ENCODE measurements at places on chromosomes 1 and 21.

DNA sequence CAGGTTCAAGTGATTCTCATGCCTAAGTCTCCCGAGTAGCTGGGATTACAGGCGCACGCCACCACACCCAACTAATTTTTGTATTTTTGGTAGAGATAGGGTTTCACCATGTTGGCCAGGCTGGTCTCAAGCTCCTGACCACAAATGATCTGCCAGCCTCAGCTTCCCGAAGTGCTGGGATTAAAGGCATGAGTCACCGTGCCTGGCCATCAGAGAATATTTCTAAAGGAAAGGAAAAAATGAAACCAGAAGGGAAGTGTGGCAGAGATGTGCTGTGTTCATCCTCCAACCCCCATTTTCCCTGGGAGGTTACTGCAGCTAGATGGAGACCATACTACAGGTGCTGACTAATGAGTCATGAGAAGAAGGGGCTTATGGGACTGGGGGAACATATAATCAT is 964.1 kb downstream of the TTLL7 start:
- no peak for DNase-seq

DNA sequence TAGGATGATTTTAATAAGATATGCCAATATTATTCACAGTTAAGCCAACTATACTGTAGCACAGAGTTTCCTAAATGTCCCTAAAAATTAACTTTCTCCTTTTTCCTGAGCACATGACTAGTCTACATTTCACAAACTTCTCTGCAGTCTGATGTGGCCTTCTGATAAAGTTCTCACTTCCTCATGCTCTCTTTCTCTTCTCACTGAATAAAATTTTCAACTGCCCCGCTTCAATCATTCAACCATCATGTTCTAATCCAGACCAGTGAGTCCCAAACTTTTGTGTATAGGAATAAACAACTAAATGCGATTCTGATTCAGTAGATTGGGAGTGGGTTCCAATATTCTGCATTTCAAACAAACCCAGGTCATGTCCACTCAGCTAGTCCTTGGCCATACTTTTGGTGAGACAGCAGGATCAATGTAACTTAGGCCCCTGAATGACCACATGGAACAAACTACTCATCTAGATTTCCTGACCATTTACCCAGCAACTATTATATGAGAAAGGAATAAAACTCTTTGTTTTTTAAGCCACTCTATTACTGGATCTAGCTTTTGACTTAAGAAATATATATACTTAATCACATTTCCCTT is 20.1 kb downstream of the TUT4 start:
- no peak for DNase-seq

DNA sequence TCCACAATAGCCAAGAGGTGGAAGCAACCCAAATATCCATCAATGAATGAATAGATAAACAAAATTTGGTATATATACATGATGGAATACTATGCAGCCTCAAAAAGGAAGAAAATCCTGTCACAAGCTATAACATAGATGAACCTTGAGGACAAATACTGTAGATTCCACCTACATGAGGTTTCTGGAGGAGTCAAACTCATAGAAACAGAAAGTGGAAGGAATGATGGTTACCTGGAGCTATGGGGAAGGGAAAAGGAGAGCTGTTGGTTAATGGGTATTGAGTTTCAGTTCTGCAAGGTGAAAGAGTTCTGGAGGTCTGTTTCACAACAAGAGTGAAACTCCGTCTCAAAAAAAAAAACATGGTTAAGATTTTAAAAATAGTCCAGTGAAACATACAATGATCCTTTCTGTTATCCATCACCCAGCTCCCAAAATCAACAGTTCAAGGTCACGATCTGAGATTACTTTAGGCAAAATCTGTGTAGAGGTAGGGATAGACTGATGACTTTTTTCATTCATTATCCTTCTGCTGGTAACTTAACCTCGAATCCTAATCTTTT is 80.8 kb upstream of the HNRNPU start:
- no peak for DNase-seq

GRCh38 chr1:10819198-10819901 is 22.9 kb upstream of the CASZ1 start:
- DNase-seq = no peak

DNA sequence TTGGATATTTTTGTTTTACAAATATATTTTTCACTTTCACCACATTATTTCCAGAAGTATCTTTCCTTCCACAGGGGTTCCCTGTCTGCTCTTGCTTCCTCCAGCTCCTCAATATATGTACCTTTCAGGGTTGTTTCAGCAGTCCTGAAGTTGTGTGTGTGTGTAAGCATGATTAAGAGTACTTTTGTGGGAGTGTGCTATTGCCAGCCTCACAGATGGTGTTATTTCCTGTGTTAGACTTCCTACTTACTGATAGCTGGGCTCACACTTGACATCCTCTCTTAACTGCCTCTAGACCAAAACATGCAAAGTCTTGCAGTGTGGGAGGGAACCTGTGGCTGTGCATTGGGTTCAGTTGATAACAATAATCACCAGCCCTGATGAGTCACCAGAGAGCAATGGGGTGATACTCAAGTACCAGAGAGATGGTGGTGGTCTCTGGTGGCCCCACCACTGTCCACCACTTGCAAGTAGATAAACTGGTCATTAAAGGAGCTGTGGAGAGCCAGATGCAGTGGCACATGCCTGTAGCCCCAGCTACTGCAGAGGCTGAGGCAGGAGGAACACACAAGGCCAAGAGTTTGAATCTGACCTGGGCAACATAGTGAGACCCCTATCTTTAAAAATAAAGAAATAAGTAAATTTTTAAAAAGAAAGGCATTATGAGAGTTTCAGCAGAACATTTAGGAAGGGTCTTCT is 126.7 kb downstream of the NR5A2 start:
- no peak for DNase-seq

- DNase-seq = no peak
Measured at GRCh38 chr1:39759436-39759726, 11.8 kb downstream of the OXCT2 start.

- no peak for DNase-seq
Measured at GRCh38 chr1:59124166-59124565, 172.7 kb upstream of the FGGY start.

GRCh38 chr21:31011412-31011811 is 26.9 kb downstream of the KRTAP19-8 start:
- no peak for DNase-seq

DNA sequence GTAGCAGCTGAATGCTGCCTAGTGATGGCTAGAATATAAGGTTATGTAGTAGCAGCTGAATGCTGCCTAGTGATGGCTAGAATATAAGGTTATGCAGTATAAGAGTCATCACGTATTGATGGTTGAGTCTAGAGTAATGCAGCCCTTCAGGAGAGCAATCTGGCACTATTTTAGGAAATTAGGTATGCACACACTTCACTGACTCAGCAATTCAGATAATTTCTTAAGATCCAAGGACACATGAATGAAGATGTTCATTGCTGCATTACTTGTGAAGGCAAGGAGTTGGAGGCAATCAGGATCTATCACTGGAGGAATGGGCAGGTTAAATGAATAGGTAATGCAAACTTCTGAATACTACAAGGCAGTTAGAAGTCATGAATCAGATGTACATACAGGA is 13.6 kb downstream of the LTN1 start:
- no peak for DNase-seq

DNA sequence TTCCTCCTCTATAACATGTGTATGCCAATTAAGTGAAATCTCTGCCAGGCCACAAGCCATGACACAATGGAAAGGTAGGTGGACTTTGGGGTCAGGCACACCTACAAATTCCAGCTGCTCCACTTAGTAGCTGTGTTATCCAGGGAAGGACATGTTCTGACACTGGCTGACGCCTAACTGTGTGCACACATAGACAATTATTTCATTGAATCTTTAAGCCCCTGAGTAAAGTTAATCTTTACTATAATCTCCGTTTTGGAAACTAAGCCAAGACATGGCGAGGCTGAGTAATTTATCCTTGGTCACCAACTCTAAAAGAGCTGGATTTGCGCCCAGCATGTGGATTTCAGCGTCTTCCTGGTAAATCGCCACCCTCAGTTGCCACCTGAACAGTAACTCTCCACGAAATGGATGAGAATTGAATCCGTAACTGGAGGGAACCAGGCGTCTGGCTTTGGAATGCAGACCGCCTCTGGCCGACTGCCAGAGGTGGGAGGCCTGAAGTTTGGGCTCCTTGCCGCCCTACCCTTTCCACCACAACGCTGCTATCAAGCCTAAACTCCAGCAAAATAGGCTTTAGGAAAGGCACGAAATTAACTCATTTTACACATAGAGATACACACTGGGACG is 888 bp upstream of the SNRPE start:
- DNase-seq = no peak

DNA sequence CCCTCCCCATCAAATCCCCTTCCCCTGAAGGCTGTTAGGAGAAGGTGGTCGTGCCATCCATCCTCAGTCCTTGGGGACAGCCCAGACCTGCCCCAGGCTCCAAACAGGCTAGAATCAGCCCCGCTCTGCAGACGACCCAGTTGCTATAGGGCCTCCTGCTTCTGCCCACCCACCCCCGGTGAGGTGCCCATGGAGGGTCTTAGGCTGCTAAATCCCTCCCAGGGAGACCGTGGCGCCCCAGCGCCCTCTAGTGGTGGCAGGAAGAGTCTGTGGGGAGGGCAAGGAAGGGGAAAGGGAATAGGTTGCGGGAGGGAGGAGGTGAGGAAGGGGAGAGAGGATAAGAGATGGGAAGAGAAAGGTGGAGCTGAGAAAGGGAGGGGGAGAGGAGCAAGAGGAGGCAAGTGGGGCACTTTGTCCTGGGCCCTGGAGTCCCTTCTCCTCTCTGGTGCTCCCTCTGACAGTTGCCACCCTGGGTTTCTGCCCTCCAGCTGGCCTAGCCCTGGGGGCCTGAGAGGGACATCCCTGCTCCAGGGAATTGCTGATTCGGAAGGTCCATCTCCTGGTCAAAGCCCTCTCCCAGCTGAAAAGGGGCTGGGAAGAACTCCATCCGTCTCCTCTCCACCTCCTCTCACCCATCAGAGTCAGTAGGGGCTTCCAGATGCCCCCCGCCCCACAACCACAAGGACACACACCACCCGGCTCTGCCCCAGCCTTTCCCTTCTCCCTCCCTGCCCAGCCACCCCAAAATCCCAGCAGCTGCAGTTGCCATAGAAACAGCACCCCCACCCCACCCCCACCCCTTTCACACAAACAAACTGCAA is 55.4 kb downstream of the CAMK2N1 start:
- peak; percentile 52 for DNase-seq

DNA sequence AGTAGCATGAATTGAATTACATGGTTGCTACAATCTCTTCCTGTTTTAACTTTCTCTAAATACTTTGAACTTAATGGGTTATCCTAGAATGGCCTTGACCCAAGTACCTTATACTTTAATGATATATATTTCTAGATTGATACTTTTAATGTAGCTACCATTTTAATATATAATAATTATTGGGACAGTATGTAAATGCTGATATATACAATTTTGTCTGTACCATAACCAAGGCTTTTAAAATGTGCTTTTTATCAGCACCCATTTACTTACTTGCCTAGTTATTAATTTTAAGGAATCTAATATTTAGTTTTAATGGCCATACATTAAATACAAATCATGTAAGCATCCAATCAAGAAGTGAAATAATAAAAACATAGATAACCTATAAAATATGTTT is 13.4 kb downstream of the HIPK1 start:
- DNase-seq = no peak

GRCh38 chr1:151583796-151584195 is 28.1 kb upstream of the SNX27 start:
- no peak for DNase-seq

- DNase-seq = no peak
Measured at GRCh38 chr21:45977396-45977795, 4.2 kb upstream of the COL6A1 start.

DNA sequence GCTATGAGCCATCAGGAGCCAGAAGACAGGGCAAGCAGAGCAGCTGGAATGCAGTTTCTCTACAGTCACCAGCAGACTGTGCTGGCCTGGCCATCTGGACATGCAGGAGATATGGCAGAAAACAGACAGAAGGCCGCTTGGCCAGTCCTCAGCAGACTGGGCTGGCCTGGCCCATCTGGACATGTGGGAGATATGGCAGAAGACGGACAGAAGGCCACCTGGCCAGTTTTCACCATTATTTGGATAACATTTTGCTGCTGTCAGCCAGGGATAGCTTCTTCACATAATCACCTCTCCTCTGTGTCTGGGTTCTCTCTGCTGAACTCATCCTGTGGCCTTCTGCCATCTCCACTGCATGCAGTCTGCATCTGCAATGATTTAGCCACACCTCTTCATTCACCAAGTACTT is 25.0 kb upstream of the CACYBP start:
- peak; percentile 71 for DNase-seq

GRCh38 chr1:51636764-51637522 is 20.1 kb downstream of the OSBPL9 start:
- no peak for DNase-seq

- no peak for DNase-seq
Measured at GRCh38 chr21:33267250-33267649, 1.1 kb downstream of the IL10RB start.

GRCh38 chr1:14259191-14259757 is 339.2 kb upstream of the KAZN start:
- DNase-seq = peak; percentile 92

- DNase-seq = no peak
Measured at GRCh38 chr1:57311411-57311810, 112.4 kb downstream of the DAB1 start.

- no peak for DNase-seq
Measured at GRCh38 chr1:27557596-27558340, 46.2 kb downstream of the AHDC1 start.

DNA sequence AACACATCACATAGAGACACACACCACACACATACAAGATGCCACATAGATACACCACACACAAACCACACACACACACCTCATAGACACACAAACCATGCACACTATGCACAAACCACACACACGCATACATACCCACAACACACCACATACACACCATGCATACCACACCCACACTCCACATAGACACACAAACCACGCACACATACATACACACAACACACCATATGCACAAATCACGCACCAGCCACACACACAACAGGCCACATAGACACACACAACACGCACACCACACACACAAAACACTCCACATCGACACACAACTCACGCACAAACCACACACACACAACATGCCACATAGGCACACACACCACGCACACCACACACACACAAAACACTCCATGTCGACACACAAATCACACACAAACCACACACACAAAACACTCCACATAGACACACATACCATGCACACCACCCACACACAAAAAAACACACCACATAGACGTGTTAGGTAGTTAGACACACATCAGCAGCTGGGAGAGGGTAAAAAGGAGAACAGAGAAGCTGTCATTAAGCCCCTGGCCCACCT is 49.5 kb upstream of the SLC19A1 start:
- no peak for DNase-seq

DNA sequence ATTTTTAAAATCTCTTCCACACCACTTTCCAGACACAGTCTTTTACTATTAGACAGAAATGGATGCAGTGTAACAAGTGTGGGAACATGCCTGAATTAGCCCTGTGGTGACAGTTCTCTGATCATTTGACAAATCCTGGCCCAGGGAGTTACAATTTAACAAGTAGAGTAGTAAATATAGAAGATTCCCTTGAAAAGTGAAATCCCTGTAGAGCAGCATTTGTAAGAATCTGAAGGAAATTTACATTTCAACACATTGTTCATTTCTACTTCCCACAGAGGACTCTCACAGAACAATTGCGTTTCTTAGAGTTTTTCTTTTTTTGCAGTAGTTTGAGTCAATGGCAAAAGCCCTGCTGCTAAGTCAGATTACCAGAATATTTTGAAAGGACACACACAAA is 458.3 kb upstream of the BRINP3 start:
- DNase-seq = no peak

- DNase-seq = peak; percentile 65
Measured at GRCh38 chr21:45504021-45504515, 38.2 kb downstream of the SLC19A1 start.

All from posterior cingulate gyrus (tissue), 11 donors.